Thoracic aorta (tissue), 2 donors: ENCODE measurements at places on chromosomes 6 and 20. TPM values are rescaled to one million over a fixed set of nuclear protein-coding genes. Genes with fewer than 3 reads are reported as not detected.

DNA sequence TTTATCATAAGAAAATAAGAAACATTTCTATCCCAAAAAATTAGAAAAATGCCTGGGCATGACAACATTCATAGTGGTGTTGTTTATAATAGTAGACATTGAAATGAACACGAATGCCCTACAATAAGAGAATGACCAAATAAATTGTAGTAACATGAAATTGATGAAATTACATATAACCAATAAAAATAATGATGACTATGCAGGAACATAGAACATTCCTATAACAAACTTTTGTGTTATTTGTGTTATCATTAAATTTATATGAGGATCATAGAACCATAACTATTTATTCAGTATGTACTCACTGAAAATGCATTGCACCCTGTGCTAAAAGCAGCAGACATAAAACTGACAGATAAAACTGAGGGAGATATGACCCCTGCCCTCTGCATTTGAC is 399.7 kb downstream of the CBLN4 start:
- H3K27ac ChIP-seq: no peak overlapping the region
- no peaks in the 10 kb centered on the region for H3K4me1 ChIP-seq
- no peak overlapping the region for H3K4me3 ChIP-seq
- H3K27me3 ChIP-seq: no peaks in the 10 kb centered on the region
- no peak for DNase-seq

DNA sequence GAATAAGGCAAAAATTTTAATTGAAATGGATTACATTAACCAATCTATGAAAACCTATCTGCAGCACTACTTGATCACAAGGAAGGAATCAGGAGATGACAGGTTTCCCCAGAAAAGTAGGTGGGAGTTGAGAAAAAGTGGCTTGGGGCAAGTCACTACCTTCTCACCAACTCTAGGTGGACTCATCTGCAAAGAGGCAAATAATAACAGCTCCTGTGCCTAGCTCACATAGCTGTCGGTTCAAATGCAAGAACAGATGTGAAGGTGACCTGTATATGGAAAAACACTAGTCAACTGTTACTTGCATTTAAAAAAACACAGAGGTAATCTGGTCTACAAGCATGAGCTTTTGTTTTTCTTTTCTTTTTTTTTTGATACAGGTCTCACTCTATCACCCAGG is 67.2 kb downstream of the POPDC3 start:
- no peaks in the 10 kb centered on the region for H3K4me1 ChIP-seq
- DNase-seq: no peak
- H3K36me3 ChIP-seq: peaks cover 3% of the 10 kb centered on the region
- no peak overlapping the region for H3K27ac ChIP-seq

DNA sequence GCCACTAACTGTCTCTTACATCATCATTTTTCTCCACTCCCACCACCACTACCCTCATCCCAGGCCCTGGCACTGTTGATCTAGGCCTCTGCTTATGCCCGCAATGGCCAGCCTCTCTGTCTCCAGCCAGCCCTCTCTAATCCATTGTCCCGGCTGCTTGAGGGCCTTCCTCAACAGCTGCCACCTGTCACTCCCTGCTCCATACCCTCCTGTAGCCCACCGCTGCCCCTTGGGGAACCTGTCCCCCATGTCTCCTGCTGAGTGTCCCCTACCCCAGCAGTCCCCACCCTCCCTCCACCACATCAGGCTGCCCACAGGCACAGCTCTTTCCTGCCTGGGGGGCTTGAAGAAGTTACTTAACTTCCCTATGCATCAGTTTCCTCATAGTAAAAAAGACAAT is 13.4 kb downstream of the TEAD3 start:
- no peaks in the 10 kb centered on the region for H3K27me3 ChIP-seq
- peak overlapping the region; percentile 45 for H3K27ac ChIP-seq
- peaks cover 36% of the 10 kb centered on the region for H3K36me3 ChIP-seq

GPLD1 gene
- 22.3 TPM for total RNA-seq

ABRACL gene
- 21.8 TPM for total RNA-seq

DNA sequence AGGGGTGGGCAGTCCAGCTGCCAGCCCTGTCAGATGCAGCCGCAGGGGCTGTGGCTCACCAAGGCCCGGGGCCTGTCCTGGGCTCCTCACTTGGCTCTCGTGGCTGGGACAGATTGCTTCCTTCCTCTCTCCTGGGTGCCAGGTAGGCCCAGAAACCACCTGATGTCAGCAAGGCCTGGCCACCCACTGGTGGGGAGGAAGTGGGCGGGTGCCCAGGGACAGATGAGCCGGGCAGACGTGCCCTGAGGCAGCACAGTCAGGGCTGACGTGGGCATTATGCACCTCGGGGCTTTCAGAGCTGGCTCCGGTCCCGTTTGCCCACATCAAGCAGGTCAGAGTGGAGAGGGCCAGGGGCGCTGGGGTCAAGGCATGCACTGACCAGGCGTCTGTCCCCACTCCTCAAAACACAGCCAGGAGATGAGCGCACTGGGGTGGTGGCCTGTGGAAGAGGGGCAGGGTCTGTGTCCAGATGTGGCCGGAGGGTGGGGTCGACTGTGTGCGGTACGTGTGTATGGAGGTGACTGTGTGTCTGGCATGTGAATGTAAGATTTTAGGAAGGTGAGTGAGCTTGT is 133.2 kb upstream of the PTPN1 start:
- H3K4me3 ChIP-seq: no peak overlapping the region
- no peaks in the 10 kb centered on the region for H3K27me3 ChIP-seq
- no peaks in the 10 kb centered on the region for H3K36me3 ChIP-seq
- no peak for DNase-seq
- H3K4me1 ChIP-seq: peaks cover 42% of the 10 kb centered on the region

GRCh38 chr20:8756410-8756809 is 312.5 kb upstream of the PLCB4 start:
- no peak overlapping the region for H3K4me3 ChIP-seq
- DNase-seq: no peak
- no peaks in the 10 kb centered on the region for H3K36me3 ChIP-seq
- H3K4me1 ChIP-seq: no peaks in the 10 kb centered on the region
- H3K27ac ChIP-seq: no peak overlapping the region
- no peaks in the 10 kb centered on the region for H3K27me3 ChIP-seq

DNA sequence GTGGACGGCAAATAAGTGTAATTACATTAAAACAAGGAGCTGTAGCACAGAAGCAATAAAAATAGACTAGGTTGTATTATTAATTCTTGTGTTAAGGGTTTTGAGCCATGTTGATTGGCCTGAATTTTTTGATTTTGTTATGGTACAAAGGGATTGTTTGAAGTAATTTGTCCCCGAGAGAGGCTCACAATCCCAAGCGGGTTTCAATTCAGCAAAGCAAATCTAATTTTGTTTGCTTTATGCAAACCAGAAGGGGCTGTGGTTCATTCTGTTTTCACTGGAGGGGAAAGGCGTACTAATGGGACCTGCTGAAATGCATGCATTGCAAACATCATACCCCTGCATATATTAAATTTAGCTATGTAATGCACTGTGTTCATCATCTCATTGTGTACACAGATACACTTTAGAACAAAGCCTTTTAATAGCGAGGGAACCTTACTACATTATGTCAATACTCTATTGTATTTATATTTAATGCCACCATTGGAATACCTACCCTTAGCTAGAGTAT is 379.5 kb upstream of the POU3F2 start:
- no peak for DNase-seq
- H3K36me3 ChIP-seq: no peaks in the 10 kb centered on the region
- no peaks in the 10 kb centered on the region for H3K27me3 ChIP-seq
- no peak overlapping the region for H3K4me3 ChIP-seq
- H3K4me1 ChIP-seq: no peaks in the 10 kb centered on the region

DNA sequence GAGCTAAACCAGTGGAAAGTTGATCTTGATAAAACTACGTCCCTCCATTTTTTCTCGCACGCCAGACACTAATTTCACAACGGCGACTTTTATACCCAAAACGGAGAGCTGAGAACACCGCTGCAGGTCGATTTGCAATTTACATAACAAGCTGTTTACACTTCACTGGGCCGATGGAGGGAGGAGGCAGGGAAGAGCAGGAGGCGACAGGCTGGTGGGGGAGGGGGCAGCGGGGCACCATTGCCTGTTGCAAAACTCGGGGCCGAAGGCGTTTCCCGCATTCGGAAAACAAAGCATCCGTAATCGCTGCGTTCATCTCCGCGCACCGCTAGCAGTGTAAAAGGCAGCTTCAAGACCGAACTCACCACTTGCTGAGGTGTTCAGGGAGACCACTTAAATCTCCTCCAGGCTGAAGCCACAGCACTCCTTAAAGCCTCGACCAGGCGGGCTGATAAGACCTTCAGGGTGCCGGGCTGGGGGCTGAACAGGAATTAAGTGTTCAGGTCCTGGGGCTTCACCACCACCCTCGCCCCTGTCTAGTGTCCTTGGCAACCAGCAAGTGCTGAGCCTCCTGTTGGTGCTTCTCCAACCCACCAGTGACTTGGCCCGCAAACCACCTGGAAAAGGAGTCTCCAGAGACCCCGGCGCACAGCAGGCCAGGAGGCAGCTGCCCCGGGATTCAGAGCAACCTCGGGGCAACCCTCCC is 2.0 kb upstream of the FOXC1 start:
- no peaks in the 10 kb centered on the region for H3K4me1 ChIP-seq
- H3K36me3 ChIP-seq: peaks cover 10% of the 10 kb centered on the region
- peak overlapping the region; percentile 98 for H3K27ac ChIP-seq
- DNase-seq: no peak
- H3K27me3 ChIP-seq: no peaks in the 10 kb centered on the region

DNA sequence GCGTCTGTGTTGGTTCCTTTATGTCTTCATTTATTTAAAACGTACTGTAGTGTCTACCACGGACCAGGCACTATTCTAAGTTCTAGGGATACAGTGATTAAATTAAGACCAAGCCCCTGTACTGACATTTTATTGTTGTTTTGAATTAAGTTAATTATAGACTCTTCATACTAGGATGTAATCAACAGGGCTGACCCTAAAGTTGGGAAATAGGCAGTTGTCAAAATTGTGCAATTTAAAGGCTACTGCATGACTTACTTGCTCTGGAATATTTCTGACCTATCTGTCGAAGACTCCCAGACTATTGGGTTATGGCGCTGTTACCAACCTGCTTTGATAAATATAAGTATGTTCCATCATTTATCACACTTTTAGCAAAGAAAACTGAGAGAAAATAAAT is 6.7 kb downstream of the MYO6 start:
- no peak for DNase-seq
- H3K4me1 ChIP-seq: peaks cover 4% of the 10 kb centered on the region
- H3K27ac ChIP-seq: no peak overlapping the region
- no peaks in the 10 kb centered on the region for H3K27me3 ChIP-seq
- H3K36me3 ChIP-seq: no peaks in the 10 kb centered on the region

GRCh38 chr20:59817846-59818615 is 115.4 kb downstream of the SYCP2 start:
- DNase-seq: no peak
- H3K4me1 ChIP-seq: no peaks in the 10 kb centered on the region
- H3K27me3 ChIP-seq: no peaks in the 10 kb centered on the region
- no peaks in the 10 kb centered on the region for H3K36me3 ChIP-seq
- H3K27ac ChIP-seq: no peak overlapping the region
- H3K4me3 ChIP-seq: no peak overlapping the region

TREM1 gene
- total RNA-seq: 11.7 TPM

DNA sequence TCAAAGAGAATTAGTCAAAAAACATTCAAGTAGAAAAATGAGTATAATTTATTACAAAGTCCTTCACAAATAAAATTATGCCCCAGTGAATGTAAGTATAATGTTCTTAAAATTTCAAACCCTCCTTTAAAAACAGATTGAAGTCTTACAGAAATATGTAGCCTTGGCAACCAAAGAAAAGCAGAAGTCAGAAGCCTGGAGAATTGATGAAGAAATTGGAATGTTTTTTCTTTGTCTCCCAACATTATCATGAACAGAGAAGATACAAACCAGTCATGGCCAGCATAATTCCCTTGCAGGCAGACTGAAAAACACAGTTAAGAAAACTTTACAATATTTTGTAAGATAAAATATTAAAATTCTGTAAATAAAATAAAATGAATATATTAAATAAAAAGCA is 221.9 kb downstream of the TBC1D32 start:
- H3K36me3 ChIP-seq: no peaks in the 10 kb centered on the region
- no peaks in the 10 kb centered on the region for H3K4me1 ChIP-seq
- no peak overlapping the region for H3K27ac ChIP-seq
- no peak for DNase-seq
- no peaks in the 10 kb centered on the region for H3K27me3 ChIP-seq

DNA sequence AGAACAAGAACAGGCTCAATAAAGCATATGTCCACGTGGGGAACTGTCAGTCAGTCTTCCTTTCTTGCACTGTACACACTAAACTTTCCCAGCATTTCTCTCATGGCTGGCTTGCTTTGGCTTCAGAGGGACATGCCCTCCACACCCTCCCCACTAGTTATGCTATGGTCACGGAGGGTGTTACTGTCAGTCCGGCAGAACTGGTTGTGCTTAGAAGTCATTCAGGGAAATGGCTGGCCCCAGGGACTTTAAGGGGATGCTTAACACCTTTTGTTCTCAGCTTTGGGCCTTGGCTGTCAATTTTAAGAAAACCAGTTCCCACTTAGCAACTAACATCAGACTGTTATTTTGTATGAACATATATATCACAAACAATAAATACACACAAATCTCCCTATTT is 55.1 kb downstream of the ELOVL5 start:
- no peak overlapping the region for H3K4me3 ChIP-seq
- peaks cover 10% of the 10 kb centered on the region for H3K36me3 ChIP-seq
- DNase-seq: no peak

GRCh38 chr6:24415753-24416152 is 13.0 kb downstream of the MRS2 start:
- peaks cover 45% of the 10 kb centered on the region for H3K36me3 ChIP-seq
- no peaks in the 10 kb centered on the region for H3K27me3 ChIP-seq
- no peaks in the 10 kb centered on the region for H3K4me1 ChIP-seq

DNA sequence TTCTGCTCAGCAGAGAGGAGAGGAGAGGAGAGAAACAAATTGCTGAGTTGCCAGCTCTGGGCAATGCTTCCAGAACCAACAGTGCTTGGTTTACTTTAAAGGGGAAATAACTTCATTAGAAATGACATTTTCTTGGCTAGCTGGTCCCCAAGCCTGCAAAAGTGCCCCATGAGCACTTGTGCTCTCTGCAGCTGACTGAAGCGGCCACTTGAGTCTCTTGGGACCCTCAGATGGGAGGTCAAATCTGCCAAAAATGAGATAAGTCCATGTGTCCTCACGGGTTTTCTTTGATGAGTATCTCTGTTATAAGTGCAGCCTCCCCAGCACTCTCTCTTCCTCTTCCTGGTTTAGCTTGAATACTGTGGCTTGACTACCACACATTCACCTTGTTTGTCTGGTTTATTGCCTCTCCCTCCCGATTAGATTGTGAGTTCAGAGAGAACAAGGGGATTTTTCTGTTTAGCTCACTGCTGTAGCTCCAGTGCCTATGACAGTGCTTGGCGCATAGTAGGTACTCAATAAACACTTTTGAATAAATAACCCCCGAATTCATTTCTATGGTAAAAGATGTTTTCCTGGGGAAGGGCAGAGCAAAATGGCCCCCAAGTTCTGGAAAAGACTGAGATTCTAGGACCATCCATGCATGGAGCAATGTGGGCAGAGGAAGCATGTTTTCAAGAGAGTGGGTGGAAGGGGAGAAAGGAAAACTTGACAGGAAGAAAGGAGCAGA is 7.0 kb upstream of the RIN2 start:
- H3K27me3 ChIP-seq: no peaks in the 10 kb centered on the region
- H3K27ac ChIP-seq: no peak overlapping the region
- H3K36me3 ChIP-seq: no peaks in the 10 kb centered on the region
- no peak overlapping the region for H3K4me3 ChIP-seq
- H3K4me1 ChIP-seq: peaks cover 21% of the 10 kb centered on the region
